Activated CD4-positive, alpha-beta T cell treated with anti-CD3 and anti-CD28 coated beads, Interleukin-10, Interleukin-2, amounts not matched to agents 100 ng/mL and 50 ng/mL, durations not matched to agents 16 hours and 8 hours (primary cell): ENCODE measurements at places on chromosomes 5 and 9.

- DNase-seq = no peak
These were observed 10.7 kb upstream of the OR5C1 start for GRCh38 chr9:122777935-122778627.

- no peak for DNase-seq
These were observed 4.9 kb upstream of the RAPGEF1 start for GRCh38 chr9:131744720-131745201.

GRCh38 chr5:43840424-43841125 is 237.6 kb downstream of the NNT start:
- DNase-seq = no peak

DNA sequence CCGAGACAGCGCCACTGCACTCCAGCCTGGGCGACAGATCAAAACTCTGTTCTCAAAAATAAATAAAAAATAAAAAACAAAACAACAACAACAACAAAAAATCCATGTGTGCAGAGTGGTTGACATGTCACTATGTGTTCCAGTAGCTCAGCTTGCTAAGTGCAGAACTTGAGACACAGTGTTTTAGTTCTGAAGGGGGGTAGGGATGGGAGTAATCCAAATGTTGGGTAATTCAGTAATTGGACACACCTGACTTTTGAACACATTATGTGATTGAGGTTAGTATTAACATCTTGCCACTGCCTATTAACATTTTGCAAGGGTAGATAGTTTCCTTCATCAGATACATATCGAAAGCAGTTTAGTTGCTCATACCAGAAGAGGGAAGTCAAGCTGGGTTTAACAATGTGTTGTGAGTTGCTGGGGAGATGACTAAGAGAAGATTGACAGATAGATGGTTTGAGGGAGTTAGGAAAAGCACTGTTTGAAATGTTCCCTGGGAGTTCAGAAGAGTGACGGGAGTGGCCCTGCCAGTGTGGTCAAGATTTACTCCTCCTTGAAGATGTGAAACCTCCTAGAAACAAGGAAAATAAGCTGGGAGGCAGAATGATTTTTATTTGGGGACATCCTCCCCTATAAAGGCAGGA is 928 bp downstream of the HACD4 start:
- DNase-seq = peak; percentile 87

- no peak for DNase-seq
These were observed 413.9 kb downstream of the GADD45G start for GRCh38 chr9:90018688-90019087.
